Activated CD4-positive, alpha-beta T cell treated with anti-CD3 and anti-CD28 coated beads, Interleukin-2, amount 10 ng/mL, durations not matched to agents 24 days and 14 days (primary cell): ENCODE measurements at places on chromosomes 11 and 22. TPM values are rescaled to one million over a fixed set of nuclear protein-coding genes. Genes with fewer than 3 reads are reported as not detected.

DNA sequence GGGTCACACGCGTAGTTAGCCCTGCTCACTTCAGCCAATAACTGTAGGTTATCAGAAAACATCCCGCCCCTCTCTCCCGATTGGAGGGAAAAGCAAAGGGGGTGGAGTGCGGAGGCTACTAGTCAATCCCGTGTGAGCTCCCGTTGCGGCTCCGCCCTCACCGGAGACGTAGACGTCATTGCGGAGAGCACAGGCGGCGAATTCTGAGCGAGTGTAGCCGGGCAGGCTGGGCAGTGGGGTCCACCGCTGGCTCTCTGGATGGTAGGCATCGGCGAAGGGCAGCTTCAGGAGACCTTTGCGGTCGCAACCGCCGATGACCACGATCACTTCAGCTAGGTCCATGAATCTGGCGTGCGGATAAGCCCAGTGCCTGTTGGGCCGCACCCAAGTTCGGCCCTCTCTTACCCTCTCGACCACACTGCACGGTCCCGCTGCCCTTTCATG, 4.7 kb downstream of the KLHL35 start:
- peak; percentile 90 for DNase-seq

DNA sequence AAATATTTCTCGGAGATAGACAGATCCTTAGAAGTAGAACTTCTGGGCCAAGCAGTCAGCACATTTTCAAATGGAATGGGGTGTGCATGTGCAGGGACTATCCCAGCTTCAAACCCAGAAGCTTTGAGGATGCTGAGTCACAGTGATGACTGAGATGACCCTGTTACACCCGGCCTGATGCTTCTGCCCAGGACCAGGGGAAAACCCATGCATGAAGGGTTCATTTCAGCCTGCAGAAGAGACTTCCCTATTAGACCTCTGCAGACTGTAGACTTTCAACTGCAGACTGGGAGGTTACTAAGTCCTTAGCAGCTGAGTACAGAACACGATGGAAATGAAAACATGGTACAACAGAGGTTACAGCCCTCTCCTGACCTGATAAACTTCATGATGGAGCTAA, 3.6 kb upstream of the OR2AT4 start:
- peak; percentile 66 for DNase-seq

DNA sequence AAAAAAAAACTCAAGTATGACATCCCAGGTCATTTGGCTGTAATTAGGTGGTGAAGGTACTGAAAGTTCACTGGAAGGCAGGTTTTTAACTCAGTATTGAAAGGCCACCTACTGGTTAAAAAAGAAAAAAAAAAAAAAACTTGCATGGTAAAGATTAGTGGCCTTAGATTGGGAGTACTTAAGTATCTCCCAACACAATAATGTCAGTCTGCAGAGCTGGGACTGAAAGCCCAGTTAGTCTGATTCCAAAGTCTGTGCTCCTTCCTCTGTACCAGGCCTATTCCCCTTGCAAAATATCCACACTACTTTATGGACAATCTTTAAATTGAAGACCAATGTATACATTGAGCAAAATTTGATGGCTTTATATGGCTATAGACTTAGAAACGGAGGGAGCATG, 85.5 kb downstream of the NOX4 start:
- DNase-seq, result no peak

- DNase-seq, result no peak
Measured at GRCh38 chr11:122093731-122094275, 22.2 kb downstream of the BLID start.

GRCh38 chr11:72023335-72023734, 24.6 kb downstream of the IL18BP start:
- DNase-seq, result no peak

- no peak for DNase-seq
Measured at GRCh38 chr22:44759430-44760310, 7.3 kb downstream of the ARHGAP8 start.

- no peak for DNase-seq
Measured at GRCh38 chr11:26944866-26945664, 48.8 kb upstream of the FIBIN start.

- DNase-seq, result peak; percentile 87
Measured at GRCh38 chr11:119339589-119340334, 921 bp downstream of the C1QTNF5 start.

GRCh38 chr11:31487848-31488247, 21.6 kb downstream of the IMMP1L start:
- peak; percentile 68 for DNase-seq

DNA sequence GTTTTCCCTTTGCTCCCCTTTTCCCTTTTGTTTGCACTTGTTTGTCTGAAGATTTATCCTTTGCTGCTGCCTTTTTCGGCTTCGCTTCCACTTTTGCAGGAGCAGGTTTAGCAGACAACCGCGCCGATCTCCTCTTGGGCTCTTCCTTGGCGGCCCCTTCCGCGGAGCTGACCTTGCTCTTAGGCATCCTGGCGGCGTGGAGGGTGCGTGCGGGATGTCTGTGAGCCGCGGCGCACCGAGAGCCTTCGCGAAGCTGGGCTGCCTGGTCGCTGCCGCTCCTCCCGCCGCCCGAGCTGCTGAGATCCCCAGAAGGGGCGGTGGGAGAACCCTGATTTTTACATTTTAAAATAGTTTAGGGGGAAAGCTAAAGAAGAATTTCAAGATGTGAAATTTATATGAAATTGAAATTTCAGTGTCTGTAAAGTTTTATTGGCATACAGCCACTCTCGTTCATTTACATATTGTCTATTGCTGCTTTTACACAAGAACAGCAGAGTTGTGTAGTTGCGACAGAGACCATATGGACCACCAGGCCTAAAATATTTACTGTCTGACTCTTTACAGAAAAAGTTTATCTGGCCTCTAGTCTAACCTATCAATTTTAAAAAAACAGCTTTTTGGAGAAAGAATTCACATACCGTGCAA, 105.2 kb upstream of the RRM1 start:
- no peak for DNase-seq

DNA sequence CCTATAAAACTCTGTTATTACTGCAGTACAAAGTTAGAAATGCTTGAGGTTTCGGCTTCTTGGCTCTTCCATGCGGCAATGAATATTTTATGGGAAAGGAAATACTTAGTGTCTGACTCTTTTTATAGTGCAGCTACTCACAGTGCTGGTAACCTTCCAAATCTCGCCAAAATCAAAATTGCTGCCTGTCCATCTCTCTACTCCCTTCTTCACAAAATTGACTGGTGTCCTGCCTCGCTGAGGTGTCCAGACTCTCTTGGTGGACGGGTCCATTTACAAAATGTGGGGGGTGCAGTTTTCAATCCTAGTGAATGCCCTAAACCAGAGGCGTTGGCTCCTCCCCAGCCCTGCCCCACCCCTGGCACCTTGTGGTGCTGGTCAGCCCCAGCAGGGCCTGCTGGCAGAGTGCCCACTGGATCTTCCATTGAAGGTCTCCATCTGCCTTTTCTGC, 73.5 kb downstream of the ZBTB16 start:
- no peak for DNase-seq

- DNase-seq, result no peak
Measured at GRCh38 chr11:94211261-94211830, 82.7 kb downstream of the PANX1 start.

- no peak for DNase-seq
Measured at GRCh38 chr11:87239001-87239400, 201.3 kb downstream of the TMEM135 start.

DNA sequence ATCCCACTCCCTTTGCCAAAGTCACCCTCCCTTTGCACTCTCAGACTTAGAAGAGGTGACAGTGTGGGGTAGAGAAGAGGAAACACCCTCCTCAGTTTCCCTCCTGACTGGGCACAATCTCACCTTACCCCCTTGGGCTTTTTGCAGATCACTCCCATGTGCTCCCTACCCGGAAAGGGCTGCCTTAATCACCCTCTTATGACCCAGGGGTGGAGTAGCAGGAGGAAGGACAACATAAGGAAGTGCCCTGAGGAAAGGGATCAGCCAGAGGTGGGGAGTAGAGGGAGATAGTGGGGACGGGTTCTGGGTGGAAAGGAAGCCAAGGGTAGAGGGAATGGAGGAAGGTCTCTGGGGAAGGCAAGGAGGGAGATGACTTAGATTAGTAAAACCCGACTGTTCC, 52.0 kb downstream of the NRXN2 start:
- no peak for DNase-seq

- no peak for DNase-seq
Measured at GRCh38 chr11:85123752-85124231, 503.4 kb downstream of the DLG2 start.

- DNase-seq, result no peak
Measured at GRCh38 chr22:39439170-39439569, 17.6 kb upstream of the MGAT3 start.

- no peak for DNase-seq
Measured at GRCh38 chr11:27300974-27301373, 62.0 kb downstream of the CCDC34 start.

- no peak for DNase-seq
Measured at GRCh38 chr11:47415949-47416472, 7.6 kb downstream of the SLC39A13 start.

DNA sequence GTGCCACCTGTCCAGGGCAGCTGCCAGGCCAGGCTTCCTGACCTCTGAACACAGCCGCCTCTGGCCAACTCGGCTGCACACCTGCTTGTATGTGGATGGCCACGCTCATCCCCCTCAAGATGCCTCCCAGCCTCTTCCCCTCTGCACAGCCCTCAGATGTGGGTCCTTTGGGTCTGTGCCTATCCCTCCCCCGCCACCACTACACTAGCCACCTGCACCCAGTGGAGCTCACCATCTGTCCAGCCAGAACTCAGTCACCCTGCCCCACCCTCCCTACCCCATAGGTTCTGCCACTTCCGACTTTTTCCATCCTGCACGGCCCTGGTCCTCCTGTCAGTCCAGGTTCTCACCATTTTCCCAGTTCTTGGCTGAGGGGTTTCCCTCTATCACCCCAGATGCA, 44.6 kb downstream of the PHF21B start:
- DNase-seq, result no peak

- no peak for DNase-seq
Measured at GRCh38 chr11:27512238-27512637, 5.7 kb upstream of the LIN7C start.

GRCh38 chr11:76315182-76315853, 65.6 kb downstream of the THAP12 start:
- no peak for DNase-seq

GRCh38 chr11:48000432-48000831, 20.1 kb downstream of the PTPRJ start:
- DNase-seq, result no peak

DNA sequence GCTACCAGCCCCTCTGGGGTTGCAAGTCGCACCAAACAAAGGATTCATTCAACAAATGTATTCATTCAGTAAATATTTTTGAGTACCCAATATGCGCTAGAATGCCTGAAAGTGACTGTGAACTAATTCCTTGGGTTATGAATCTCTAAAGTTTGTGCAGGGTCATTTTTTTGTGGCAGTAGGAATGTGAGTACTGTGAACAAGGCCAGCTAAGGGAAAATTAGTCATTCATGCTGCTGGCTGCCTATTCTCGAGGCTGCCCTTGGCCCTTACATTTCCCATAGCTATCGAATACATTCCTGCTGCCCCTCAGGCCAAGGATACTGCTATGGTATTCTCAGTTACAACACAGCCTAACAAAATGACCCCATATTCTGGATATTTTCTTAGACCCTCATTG, 141.6 kb downstream of the TRPC6 start:
- DNase-seq, result no peak

DNA sequence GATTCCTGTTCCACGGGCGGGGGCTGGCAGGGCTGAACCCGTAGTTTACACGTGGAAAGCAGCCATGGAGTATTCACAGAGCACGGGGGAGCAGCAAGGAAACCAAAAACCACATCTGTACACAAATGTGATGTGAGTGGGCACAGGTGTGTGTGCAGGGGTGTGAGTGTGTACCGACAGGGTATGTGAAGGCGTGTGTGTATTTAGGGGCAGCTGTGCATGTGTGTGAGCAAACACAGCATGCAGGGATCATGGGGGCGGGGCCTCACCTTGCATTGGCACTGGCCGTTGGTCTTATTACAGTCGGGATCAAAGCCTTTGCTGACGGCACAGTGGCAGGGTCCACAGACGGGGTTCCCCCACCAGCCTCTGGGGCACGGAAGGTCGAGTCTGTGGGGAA, 58.4 kb downstream of the TRMU start:
- DNase-seq, result no peak

DNA sequence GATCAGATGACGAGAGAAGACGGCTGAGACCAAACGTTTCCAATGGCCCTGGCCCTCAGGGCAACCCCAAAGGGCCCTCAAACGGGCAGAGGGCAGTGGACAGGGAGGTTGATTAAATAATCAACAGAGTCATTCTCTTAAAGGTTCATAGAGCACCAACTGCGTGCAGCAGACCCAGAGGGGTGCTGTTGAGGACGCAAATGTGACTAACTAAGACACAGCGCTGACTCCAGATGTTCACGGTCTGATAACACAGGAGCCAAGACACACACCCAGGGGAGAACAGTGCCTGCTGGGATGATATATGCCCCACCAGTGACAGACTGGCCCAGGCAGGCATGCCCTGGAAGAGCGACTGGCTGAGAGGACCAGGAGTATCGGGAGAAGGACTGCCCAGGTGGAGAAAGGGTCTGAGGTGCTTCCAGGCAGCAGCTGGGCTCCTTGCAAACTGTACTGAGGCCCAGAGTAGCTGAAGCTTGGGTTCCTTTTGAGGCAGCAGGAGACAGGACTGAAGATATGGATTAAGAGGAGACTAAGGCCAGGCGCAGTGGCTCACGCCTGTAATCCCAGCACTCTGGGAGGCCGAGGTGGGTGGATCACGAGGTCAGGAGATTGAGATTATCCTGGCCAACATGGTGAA, 7.7 kb downstream of the VWCE start:
- no peak for DNase-seq

GRCh38 chr11:16363706-16364105, 7.4 kb upstream of the SOX6 start:
- no peak for DNase-seq

GRCh38 chr11:10287766-10288715, 6.0 kb downstream of the SBF2 start:
- no peak for DNase-seq

- peak; percentile 56 for DNase-seq
Measured at GRCh38 chr11:36056160-36056751, 112.4 kb downstream of the LDLRAD3 start.

GRCh38 chr11:111308140-111308539, 9.8 kb downstream of the POU2AF3 start:
- no peak for DNase-seq

C11orf97 gene
- not detected in 2 replicates for total RNA-seq

CCDC73 gene
- not detected in 2 replicates for total RNA-seq

HEPACAM gene
- total RNA-seq, result not detected in 2 replicates

ARHGAP42 gene
- 0.05 TPM in 1 of 2 replicates, not detected in the other for total RNA-seq

BAD gene
- 34.0 and 35.5 TPM in 2 replicates for total RNA-seq

EXPH5 gene
- total RNA-seq, result 0.90 and 0.91 TPM in 2 replicates

CYB5R3 gene
- 76.2 and 77.0 TPM in 2 replicates for total RNA-seq

GVQW3 gene
- total RNA-seq, result 3.7 and 4.3 TPM in 2 replicates

MRGPRF gene
- not detected in 2 replicates for total RNA-seq

SRRD gene
- total RNA-seq, result 28.1 and 32.4 TPM in 2 replicates

UBASH3B gene
- total RNA-seq, result 10.9 and 14.8 TPM in 2 replicates

PICK1 gene
- total RNA-seq, result 11.9 and 15.1 TPM in 2 replicates

SLC43A3 gene
- total RNA-seq, result 255 and 261 TPM in 2 replicates

SLC3A2 gene
- 364 and 379 TPM in 2 replicates for total RNA-seq

NLRP14 gene
- total RNA-seq, result 0.09 and 0.21 TPM in 2 replicates

KCNJ1 gene
- not detected in 2 replicates for total RNA-seq

OR5A1 gene
- total RNA-seq, result not detected in 2 replicates

MUC15 gene
- not detected in 2 replicates for total RNA-seq

RIMBP3C gene
- total RNA-seq, result 0.19 and 0.26 TPM in 2 replicates

OR52A1 gene
- not detected in 2 replicates for total RNA-seq

SLC37A2 gene
- 0.07 TPM in 2 replicates for total RNA-seq

APOA4 gene
- not detected in 2 replicates for total RNA-seq

OR8A1 gene
- total RNA-seq, result not detected in 2 replicates

ALX4 gene
- total RNA-seq, result not detected in 2 replicates

GLYAT gene
- not detected in 2 replicates for total RNA-seq
